Activated naive CD8-positive, alpha-beta T cell treated with anti-CD3 and anti-CD28 coated beads for 36 hours (primary cell): ENCODE measurements at places on chromosomes 16 and 17. TPM values are rescaled to one million over a fixed set of nuclear protein-coding genes. Genes with fewer than 3 reads are reported as not detected.

- peaks cover 13% of the 10 kb centered on the region for H3K27me3 ChIP-seq
- peak overlapping the region; percentile 69 for H3K4me3 ChIP-seq
- H3K36me3 ChIP-seq: no peaks in the 10 kb centered on the region
Measured at GRCh38 chr17:69581061-69581961, 166.8 kb downstream of the MAP2K6 start.

DNA sequence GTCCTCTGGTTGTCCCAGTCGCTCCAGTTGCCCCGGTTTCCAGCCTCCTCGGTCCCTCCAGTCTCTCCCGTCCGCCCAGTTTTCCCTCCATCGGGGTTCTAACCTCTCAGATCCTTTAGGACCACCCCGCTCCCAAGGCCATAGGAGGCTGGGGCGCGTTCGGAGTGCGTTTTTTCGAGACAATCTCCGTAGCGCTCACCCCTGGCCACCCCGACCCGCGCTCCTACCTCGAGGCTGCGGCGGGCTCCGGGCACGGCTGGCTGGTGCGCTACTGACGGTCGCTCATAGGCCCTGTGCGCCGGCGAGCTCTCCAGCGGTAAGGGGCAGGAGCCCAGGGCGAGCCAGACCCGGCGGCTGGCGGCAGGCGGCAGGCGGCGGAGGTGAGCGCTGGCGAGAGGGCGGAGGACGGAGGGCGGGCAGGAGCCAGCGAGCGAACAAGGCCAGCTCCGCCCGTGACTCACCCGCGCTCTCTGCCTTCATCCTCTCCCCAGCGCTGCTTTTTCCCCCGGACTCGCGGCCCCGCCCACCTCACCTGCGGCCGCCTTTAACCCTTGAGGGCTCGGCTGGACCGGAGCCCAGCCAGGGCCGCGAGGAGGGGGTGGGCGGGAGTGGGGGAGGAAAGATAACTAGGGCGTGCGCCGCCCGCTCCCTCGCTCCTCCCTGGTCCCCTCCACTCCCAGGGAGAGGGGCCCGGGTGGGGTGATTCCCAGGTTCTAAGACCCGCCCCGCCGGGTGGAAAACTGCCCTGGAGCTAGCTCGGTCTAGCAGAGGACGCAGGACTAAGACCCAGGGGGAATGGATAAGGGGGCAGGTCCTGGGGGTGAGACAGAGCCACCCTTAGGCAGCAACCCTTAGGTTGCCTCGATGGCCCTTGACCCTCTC, at the start of gene SP6:
Gene SP6, minus strand, starts transcription at position 472 of the 882 bp plus-strand sequence. CDS start 2,734 bp downstream, outside the sequence.
- no peaks in the 10 kb centered on the region for H3K36me3 ChIP-seq
- peaks cover 23% of the 10 kb centered on the region for H3K4me1 ChIP-seq
- H3K27me3 ChIP-seq: peaks cover 91% of the 10 kb centered on the region
- H3K4me3 ChIP-seq: peak within 1 kb of the TSS; percentile 38
- H3K27ac ChIP-seq: peak within 1 kb of the TSS; percentile 46
- peak; percentile 75 for DNase-seq

DNA sequence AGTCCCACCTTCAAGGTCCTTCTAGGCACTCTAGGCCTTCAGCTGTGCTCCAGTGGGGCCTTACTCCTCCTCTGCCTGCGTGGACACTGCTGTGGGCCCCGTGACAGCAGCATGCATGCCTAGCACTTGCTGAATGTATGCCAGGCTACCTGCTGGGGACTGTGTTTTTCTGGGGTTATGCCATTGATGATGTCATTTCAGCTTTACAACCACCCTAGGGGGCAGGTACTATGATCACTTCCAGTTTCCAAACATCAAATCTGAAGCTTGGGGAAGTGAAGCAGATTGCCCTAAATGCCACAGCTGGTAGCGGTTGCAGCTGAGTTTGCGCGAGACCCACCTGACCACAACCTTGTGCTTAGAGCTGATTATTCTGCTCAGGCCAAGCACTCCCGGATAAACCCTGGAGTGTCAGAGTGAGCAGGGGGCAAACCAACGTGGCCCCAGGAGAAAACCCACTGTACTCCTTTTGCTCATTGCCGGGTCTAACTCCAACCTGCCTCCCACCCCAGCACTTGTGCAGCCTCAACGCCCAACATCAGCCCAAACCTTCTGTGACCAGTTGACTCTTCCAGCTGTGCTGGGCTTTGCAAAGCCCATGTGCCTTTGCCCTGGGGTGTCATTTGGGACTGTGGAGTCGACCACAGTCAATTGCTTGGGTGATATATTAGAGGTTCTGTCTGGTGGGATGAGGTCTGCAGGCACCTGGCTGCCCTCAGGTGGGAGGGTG, 168.4 kb downstream of the ENGASE start:
- no peaks in the 10 kb centered on the region for H3K36me3 ChIP-seq
- H3K27ac ChIP-seq: no peak overlapping the region
- H3K27me3 ChIP-seq: no peaks in the 10 kb centered on the region
- no peaks in the 10 kb centered on the region for H3K4me1 ChIP-seq
- no peak overlapping the region for H3K4me3 ChIP-seq

The SOX15 gene
- total RNA-seq: 0.35 TPM

DNA sequence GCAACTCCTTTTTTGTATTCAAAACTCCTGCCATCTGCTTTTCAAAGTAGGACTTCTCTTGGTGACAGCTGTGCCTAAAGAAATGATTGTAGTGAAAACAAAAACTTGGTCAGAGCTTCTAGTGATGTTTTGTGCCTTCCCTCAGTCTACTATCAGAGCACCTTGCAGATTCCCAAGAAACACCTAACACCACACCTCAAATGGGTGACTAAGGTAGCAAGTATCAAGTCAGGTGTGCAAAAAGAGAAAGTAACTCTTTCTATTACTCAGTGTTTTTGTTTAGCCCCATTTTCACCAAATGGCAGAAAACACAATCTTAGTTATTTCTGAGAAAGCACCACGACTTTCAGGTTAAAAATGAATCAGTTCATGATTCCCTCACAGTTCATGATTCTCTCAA, 2.0 kb upstream of the PMFBP1 start:
- H3K4me3 ChIP-seq: no peak overlapping the region
- H3K36me3 ChIP-seq: no peaks in the 10 kb centered on the region
- peak overlapping the region; percentile 16 for H3K27ac ChIP-seq

DNA sequence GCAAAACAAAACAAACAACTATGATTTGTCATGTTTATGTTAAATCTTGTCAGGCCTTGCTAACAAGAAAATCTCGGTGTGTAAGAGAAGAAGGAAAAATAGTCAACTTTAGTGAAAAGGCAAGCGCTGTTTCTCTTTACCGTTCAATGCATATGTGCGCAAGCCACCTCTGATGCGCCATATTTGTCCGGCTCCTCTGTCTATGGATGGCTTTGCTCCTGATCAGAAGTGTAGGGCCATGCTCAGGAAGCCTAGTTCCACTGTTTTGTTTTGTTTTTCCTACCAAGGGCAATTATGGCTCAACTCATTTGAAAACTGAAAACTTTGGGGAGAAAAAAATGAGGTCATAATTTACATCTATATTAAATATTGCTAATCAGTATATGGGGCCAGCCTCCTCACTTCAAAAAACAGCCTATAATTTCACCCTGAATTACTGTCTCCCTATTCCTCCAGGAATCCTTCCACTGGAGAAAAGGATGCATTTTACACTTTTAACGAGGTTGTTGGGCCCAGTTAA, 4.5 kb downstream of the MAF start:
- peaks cover 80% of the 10 kb centered on the region for H3K27me3 ChIP-seq
- no peaks in the 10 kb centered on the region for H3K36me3 ChIP-seq
- no peak overlapping the region for H3K27ac ChIP-seq
- peaks cover 10% of the 10 kb centered on the region for H3K4me1 ChIP-seq

The C16orf74 gene
- total RNA-seq: 1.5 TPM
